ENCODE measurements at places on chromosomes 5 and 9. TPM values are rescaled to one million over a fixed set of nuclear protein-coding genes. Genes with fewer than 3 reads are reported as not detected.

The ABCA1 gene
- total RNA-seq = 59.4 TPM

The SARDH gene
- 1.0 TPM for total RNA-seq

The NTMT1 gene
- total RNA-seq = 37.3 TPM

The STC2 gene
- 71.6 TPM for total RNA-seq

The GALNT10 gene
- total RNA-seq = 46.4 TPM

- no peaks in the 10 kb centered on the region for H3K4me1 ChIP-seq
- no peak overlapping the region for H3K4me3 ChIP-seq
- no peak overlapping the region for H3K27ac ChIP-seq
- H3K36me3 ChIP-seq = no peaks in the 10 kb centered on the region
Measured at GRCh38 chr5:5658226-5658625, 235.7 kb downstream of the ICE1 start.

GRCh38 chr5:52800394-52801213, 12.9 kb downstream of the ITGA1 start:
- H3K27ac ChIP-seq = peak overlapping the region; percentile 92
- H3K36me3 ChIP-seq = no peaks in the 10 kb centered on the region
- H3K4me3 ChIP-seq = peak overlapping the region; percentile 65

GRCh38 chr5:58393716-58394115, 66.2 kb downstream of the PLK2 start:
- H3K27me3 ChIP-seq = no peaks in the 10 kb centered on the region
- H3K27ac ChIP-seq = no peak overlapping the region
- H3K4me3 ChIP-seq = no peak overlapping the region
- no peaks in the 10 kb centered on the region for H3K4me1 ChIP-seq

- peaks cover 14% of the 10 kb centered on the region for H3K4me1 ChIP-seq
- H3K27ac ChIP-seq = no peak overlapping the region
- DNase-seq = no peak
- no peaks in the 10 kb centered on the region for H3K36me3 ChIP-seq
Measured at GRCh38 chr5:72920690-72921502, 34.9 kb upstream of the FCHO2 start.

Data from spleen (tissue), 13 donors.